ENCODE measurements at places on chromosomes 6 and 20.

DNA sequence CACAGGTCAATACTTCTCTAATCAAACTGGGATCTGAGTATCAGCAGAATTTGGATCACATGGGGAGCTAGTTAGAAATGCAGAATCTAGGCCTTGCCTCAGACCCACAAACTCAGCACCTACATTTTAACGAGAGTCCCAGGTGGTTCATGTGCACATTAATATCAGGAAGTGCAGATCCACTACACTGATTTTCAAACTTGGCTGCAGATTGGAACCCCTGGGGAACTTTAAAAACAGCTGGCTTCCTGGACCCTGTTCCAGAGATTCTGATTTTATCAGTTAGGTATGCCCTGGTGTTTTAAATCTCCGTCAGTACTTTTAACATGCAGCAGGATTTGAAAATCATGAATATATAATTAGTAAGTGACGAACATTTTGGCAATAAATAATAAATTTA lies 1.9 kb upstream of the CST8 start:
- no peak for DNase-seq

DNA sequence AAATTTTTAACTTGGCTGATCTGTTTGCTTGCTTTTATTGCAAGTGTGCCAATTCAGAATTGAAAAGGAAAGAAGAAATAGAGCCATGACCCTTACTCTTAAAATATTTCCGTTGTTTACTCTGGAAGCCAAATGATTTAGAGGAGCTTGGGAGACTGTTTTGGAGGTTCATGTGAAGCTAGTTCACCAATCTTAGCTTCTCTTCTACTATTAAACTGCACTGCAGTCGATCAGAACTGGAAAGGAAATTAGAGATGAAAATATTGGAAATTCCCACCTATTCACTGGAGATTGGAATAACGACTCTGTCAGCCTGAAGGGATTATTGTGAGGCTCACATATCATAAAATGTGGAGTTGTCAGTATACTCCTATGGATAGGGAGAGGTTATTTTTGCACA lies 81.8 kb downstream of the MLIP start:
- peak; percentile 77 for DNase-seq

- DNase-seq: no peak
Measured at GRCh38 chr6:111339294-111339693, 143.7 kb downstream of the REV3L start.

GRCh38 chr6:31663126-31663960 lies 1.5 kb downstream of the GPANK1 start:
- DNase-seq: peak; percentile 22

DNA sequence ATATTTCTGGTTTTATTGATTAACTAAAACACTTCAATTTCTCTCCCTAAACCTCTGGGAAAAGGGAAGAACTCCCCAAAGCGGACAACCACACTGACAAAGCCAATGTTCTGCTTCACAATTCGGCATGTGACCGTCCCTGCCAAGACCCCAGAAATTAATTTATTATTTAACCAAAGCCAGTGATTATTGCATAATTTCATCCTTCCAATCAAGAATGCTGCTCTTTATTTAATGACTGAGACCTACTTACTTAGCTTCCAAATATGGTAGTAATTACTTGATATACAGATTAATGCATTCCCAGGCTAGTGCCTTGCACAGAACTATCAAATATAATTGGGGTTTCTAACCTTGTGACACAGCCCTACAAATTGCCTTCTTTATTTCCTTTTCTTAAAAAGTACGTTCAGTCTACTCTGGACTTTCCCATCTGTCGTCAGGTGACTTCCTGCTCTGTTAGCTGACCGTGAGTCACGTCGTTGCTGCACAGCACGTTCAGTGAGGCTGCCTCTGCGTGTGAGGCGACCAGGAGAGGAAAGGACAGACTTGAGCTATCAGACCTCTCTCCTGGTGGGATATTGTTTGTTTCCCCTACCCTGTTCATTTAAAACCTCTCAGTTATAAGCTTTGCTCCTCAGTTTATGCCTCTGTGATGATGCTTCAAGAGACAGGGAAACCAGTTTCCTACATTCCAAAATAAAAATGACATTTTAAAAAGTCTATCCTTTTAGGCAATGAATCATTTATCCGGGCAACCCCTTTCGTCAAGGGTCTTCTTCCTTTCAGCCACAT lies 55.7 kb upstream of the TNFAIP3 start:
- DNase-seq: peak; percentile 95

- DNase-seq: peak; percentile 28
Measured at GRCh38 chr20:22389836-22390542, 194.4 kb downstream of the FOXA2 start.

DNA sequence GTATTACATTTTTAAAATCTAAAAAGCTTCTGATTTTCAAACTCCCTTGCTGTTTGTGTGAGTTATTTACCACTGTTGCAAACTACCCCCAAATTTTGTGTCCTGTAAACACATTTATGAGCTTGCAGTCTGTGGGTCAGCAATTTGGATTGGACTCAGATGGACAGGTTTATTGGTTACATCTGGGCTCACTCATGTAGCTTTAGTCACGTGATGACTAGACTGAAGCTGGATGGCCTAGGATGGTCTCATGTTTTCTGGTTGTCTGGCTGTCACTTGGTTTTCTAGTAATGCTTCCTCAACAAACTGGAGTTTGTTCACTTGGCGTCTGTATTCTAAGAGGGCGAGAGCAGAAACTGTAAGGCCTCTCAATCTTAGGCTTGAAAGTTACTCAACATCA lies 12.2 kb upstream of the C6orf58 start:
- DNase-seq: no peak

DNA sequence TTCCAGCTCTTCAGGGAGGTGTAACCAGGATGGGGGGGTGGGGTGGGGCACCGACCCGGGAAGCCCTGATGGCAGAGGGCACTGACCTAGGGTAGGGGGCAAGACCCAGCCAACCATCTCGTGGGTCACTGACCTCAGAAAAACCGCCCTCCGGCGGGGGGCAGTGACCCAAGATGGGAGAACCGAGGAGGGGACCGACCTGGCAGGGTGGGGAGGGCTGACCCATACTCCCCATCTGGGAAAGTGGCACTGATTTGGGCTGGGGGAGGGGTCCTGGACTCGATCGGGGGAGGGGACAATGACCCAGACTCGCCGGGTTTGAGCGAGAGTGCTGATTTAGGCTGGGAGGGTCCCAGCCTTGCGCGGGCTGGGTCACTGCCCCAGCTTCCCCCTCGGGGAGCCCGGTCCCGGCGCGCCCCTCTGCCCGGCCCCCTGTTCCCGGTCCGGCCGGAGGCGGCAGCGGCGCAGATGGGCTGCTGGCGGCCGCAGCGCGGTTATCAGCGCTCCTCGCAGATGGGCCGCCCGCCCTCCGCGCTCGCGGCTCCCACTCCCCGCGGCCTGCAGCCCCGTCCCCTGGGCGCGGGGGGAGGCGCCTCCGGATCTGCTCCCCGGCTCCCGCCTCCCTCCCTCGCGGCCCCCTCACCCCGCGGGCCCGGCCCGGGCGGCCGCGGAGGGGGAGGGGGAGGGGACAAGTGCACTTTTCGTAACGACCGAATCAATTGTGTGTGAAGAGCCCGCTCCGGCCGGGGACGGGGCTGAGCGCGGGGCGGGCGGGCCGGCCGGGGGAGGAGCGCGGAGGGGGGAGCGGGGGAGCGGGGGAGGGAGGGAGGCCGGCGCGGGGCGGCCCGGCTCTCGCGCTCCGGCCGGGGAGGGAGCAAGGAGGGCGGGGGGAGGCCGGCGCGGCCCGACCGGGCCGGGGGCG lies 2.2 kb downstream of the NOL4L start:
- DNase-seq: no peak

DNA sequence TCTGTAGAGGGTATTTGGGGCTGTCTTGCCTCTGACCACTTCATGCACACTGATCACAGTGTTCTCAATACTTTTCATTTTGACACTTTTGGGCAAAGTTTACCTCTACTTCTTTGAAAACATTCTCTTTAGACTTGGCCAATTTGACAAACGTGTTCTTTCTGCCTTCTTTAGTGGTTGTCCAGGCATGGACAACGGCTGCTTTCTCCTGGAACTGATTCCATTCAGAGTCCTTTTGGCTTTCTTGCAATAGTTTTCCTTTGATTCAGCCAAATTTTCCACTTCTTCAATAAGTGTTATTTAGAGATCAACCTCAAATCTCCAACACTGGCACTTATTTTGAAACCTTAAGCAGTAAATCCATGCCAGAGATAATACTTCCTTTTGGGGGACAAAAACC lies 6.7 kb upstream of the CST9 start:
- no peak for DNase-seq

DNA sequence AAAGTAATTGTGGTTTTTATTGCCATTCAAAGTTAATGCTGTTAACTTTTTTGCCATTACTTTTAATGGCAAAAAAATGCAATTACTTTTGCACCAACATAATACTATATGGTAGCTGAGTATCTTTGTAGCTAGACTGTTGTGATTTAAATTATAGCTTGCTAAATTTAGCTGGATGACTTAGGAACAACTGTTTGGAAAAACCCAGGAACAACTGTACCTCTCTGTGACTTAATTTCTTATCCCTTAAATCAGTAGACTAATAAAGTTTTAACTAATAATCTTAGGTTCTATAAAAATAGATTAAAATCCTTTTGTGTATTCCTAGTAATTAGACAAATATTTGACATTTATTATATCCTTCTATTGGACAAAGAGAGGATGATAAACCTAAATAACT lies 268.2 kb downstream of the TENT5A start:
- no peak for DNase-seq

DNA sequence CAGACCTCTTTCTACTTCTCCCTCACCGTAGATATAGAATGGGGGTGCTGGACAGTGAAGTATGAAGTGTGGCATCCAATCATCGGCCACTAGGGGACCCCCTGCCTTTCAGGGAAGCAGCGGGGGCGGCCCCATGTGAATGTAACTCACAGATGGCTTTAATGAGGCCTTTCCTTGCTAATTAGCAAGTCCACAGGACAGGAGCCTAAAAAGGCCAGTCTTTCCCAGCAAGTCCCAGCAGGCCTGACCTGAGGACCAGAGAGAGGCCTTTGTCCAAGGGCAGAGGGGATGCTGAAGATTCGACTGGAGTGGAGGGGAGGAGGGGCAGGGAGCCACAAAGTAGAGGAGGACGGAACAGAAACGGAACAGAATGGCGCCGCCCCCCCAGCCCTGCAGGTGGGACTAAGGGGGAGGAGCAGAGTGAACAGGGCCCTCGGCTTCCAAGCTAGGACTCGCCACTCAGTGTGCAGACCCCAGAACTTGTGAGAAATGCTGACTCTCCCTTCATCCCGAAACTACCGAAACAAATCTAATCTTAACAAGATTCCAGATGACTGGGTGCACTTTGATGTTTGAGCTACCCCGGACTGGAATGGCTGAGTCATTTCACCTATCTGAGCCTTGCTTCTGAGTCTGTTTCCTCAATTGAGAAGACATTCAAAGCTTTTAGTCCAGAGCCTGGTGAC lies 5.8 kb downstream of the C6orf132 start:
- peak; percentile 77 for DNase-seq

GRCh38 chr6:47478233-47479139 lies 897 bp downstream of the CD2AP start:
- peak; percentile 38 for DNase-seq

GRCh38 chr20:2946988-2947961 lies 74.0 kb downstream of the PTPRA start:
- peak; percentile 95 for DNase-seq

- no peak for DNase-seq
Measured at GRCh38 chr6:67883500-67884366, 751.3 kb upstream of the ADGRB3 start.

- no peak for DNase-seq
Measured at GRCh38 chr20:63314015-63314471, 21.1 kb downstream of the COL20A1 start.

- DNase-seq: no peak
Measured at GRCh38 chr20:61072398-61072797, 179.7 kb upstream of the CDH4 start.

DNA sequence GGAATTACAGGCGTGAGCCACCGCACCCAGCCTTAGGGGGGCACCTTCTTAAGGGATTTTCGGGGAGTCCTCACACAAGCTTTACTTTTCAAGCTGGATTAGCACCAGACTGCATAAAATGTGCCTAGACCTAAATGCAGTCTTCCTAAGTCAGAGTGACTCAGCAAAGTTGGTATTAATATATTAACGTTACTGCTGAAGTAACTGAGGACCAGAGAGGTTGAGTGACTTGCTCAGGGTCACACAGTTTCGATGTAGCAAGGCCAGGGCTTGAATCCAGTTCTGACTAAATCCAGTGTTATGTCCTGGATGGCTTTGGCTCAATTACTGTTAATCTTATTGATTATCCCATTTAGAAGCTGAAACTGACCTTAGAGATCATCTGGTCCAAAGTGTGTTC lies 13.4 kb downstream of the EDEM2 start:
- no peak for DNase-seq

DNA sequence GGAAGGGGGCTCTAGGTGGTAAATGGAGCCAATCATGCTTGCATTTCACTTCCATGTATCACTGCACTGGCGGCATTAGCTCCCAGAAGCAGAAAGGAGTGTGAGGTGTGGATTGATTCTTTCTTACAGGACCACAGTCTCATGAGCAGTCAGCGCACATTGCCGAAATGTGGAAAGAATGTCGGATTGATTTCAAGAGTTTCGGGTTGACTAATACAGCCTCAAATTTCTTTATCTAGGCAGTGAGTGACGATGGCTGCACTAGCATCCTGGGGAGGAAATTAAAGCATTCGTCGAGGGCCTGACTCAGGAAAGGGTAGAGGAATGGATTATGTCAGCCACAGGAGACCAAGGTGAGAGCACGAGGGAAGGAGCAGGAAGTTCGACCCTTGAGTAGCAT lies 222.8 kb upstream of the CDYL start:
- no peak for DNase-seq

DNA sequence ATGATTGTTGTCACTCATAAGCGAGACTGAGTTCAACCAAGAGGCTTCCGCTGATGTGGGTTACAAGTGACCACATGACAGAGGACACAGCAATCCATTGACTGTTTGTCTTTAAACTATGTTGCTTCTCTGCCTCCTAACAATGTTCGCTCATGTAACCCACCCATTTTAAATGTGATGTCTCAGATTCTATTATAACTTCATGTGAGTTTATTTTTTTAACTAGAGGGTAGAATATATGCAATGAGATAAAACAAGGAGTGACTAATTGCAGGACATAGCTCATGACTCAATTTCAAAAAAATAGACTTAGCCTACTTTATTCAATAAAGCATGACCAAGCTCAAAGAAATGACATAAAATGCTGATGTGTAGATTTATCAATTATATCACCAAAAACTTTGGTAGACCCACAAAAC lies 119.2 kb upstream of the SASH1 start:
- peak; percentile 28 for DNase-seq

GRCh38 chr20:16222859-16223411 lies 350.3 kb downstream of the KIF16B start:
- no peak for DNase-seq
